ENCODE measurements at places on chromosomes 3 and 15. TPM values are rescaled to one million over a fixed set of nuclear protein-coding genes. Genes with fewer than 3 reads are reported as not detected.

MAPKBP1 gene
- total RNA-seq = 44.8 TPM

SLC51A gene
- total RNA-seq = not detected

CCDC54 gene
- total RNA-seq = not detected

TGFBR2 gene
- total RNA-seq = 114 TPM

RNF123 gene
- total RNA-seq = 72.8 TPM

GRCh38 chr3:24640330-24640877 lies 145.8 kb upstream of the THRB start:
- DNase-seq = no peak

- DNase-seq = no peak
Observed at GRCh38 chr3:72300621-72301020, 515.7 kb upstream of the PROK2 start.
